ENCODE measurements at places on chromosomes 1 and 21.

GRCh38 chr1:79638382-79638781 is 631.9 kb upstream of the ADGRL4 start:
- DNase-seq = no peak

DNA sequence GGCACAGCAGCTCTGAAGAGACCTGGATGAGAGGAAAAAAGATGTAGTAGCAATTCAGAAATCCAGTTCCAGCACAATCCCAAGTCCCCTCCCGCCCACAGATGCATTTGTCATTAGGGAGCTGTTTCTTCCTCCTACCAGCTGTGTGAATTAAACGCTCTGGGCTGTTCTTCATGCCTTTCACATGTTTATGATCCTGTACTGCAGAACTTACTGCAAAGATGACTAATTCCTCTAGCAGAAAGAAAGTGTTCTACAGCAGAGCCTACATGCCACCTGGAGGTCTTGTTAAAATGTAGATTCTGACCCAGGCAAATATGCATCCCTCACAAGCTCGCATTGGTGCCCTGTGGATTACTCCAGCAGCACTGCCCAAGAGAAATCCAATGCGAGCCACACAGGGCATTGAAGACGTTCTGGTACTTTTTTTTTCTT is 6.5 kb downstream of the ENO1 start:
- no peak for DNase-seq

DNA sequence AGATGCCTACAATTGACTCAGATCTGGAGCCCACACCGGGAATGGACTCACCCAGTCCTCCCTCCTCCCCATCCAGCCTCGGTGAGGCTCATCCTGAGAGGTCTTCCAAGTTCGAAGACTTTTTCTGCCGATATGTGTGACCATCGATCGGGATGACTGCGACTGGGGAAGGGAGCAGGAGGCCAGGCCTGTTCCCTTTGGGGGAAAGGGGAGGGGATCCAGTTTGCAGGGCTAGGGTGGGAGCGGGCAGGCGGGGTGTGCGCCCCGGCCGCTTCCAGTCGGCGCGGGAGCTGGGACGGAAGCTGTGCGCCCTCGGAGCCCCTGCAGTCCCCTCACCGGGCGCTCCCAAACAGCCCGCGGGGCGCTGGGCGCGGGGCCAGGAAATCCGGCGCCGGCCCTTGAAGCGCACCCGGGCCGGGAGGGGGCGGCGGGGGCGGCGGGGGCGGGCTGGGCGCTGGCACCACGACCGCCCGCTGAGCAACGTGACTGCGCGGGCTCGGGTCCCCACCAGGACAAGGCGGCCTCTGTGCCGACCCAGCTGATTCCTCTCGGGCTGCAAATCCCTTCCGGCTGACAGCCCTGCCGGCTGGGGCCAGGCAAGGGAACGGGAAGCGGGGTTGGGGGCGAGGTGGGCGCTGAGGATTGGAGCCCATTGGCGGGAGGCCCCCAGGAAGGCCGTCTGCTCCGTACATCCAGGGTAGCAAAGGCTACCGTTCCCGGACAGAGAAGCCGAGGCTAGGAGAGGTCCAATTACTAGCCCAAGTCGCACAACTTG is 103.9 kb downstream of the EBNA1BP2 start:
- no peak for DNase-seq

DNA sequence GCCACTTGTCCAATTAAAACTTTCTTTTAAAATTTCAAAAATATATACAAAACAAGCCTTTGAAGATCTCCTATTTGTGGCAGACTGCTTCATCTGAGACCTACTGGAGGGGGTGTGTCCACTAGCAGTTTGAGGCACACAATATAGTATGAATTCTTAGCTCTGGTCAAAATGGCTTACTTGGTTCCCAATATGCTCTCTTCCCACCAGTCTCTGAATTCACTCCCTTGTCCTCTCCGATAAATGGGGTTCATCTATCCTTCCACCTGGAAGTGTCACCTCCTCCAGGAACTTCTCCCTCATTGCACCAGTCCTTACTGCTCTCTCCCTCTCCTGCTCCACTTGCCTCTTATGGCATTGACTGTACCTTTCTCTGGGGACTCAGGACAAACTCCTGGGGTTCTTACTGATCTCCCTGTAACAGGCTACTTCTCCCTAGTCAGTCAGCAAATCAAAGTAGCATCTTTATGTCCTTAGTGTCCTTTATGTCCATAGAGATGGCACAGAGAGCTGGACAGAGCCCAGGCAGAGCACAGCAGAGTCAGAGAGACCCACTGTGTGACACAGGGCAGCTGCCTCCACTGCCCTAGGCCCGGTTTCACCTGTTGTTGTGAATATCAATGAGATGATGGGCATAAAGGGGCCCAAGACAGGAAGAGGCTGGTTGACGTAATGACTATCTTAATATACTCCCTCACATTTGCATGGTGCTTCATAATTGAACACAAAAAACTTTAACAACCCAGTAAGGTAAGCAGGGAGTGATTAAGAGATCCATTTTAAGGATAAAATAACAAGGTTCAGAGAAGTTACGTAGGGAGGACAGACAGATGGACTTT is 3.6 kb downstream of the ASAP3 start:
- no peak for DNase-seq

DNA sequence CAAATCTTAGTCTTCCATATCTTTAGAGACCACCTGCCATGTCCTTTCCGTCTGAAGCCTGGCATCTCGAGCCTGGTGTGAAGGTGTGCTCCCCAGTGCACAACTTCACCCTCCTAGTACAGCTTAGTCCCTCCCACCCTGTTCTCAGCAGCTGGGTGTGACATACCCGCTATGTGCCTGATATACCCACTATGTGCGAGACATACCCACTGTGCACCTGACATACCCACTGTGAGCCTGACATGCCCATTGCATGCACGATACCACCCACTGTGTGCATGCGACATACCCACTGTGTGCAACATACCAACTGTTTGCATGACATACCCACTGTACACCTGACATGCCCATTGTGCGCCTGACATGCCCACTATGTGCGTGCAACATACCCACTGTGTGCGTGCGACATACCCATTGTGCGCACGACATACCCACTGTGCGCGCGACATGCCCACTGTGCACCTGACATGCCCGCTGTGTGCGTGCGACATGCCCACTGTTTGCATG is 3.0 kb upstream of the RRP1 start:
- no peak for DNase-seq

DNA sequence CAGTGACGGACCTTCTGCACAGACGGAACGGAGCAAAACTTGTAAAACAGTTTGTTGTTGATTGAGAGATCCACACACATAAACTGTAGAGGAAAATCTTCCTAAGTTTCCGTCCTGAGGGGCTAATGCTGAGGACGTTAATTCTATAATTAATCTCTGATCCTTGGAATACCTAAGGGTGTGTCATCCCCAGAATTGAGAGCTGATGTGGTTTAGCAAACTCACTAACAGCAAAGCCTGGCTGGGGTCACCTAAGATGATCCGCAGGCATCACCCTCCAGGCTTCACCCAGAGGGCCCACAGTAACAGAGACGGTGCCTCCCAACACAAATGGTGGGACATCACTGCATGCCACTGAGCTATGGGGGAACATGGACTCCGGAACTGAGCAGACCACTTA is 97.5 kb downstream of the SMYD2 start:
- no peak for DNase-seq

- no peak for DNase-seq
Observed at GRCh38 chr1:157948312-157949073, 45.0 kb upstream of the KIRREL1 start.

- DNase-seq = no peak
Observed at GRCh38 chr1:13929313-13929712, 229.3 kb downstream of the PRDM2 start.

GRCh38 chr1:18285538-18285924 is 177.9 kb downstream of the IGSF21 start:
- DNase-seq = no peak

- DNase-seq = no peak
Observed at GRCh38 chr1:209619696-209620486, 32.3 kb downstream of the LAMB3 start.

DNA sequence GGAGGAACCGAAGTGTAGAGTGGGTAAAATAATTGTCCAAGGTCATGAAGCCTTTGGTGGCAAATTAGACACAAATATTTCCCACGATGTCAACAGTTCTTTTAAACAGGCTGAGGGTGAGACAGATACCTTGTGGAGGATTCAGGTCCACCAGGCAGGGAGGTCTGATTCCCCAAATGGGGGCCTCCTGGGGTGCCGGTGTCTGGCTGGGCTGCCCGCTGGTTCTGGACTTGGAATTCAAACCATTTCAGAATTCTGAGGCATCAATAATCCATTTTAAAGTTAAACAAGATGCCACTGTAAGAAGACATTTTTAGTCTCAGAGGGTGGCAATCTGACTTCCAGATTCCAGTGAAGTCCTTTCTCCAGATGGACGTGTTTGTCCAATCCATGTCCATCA is 15.5 kb downstream of the KCNA10 start:
- no peak for DNase-seq

DNA sequence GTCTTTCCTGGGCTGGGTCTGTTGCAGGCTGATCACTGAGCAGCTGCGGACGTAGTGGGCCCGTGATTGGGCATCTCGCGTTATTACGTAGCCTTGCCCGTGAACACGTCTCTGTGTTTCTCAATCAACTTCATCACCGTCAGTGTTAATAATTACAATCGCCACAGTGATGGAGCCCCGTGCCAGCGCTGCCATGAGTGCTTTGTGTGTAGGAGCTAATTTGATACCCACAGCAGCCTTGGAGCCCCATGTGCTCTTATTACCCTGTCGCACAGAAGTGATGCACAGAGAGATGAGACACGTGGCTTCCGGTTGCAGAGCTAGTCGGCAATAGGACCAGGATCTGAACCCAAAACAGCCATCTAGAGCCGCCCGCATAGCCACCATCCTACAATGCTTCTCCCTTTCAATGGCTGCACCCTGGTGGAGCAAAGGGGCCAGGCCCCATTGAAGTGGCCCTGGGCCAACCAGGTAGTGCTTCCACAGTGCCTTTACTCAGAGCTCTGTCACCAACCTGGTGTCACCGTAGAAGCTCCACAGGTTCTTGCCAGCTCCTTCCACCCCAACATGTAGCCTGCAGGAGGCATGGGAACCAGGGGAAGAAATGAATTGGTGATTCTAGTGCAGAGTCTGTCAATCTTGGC is 398.5 kb upstream of the VAMP3 start:
- DNase-seq = no peak

DNA sequence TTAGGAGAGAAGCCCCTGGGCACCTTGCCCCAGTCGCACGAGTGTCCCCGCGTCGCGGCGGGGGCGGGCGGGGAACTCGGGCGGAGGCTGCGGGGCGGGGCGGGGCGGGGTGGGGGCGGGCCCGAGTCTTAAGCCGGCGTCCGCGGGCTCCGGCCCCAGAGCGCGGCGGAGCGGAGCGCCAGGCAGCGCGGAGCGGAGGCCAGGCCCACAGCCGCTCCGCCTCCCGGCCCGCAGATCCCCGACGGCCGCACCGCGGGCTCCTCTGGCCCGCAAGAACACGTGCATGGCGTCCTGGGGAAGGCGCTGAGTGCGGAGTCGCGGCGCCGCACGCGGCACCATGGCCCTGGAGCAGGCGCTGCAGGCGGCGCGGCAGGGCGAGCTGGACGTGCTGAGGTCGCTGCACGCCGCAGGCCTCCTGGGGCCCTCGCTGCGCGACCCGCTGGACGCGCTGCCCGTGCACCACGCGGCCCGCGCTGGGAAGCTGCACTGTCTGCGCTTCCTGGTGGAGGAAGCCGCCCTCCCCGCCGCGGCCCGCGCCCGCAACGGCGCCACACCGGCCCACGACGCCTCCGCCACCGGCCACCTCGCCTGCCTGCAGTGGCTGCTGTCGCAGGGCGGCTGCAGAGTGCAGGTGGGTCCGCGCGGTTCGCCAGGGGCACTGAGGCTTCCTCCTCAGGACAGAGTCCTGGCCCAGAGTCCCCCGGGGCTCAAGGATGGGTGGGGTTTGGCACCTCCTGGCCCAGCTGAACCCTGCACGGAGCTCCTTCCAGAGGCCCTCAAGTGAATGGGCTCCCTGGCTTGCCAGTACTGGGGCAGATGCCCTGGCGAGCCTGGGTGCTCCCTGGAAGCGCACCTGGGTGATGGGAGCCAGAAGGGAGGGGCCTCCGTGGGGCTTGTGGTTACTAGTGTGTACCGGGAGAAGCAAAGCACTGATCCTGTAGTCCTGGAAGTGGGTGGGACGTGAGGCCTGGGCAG is at the start of gene ESPN:
TSS of gene ESPN (plus strand) at position 158 of the 975 bp plus-strand sequence. CDS start at position 338, 180 bp downstream.
- DNase-seq = no peak

- DNase-seq = no peak
Observed at GRCh38 chr1:244874974-244875579, 10.7 kb upstream of the HNRNPU start.

GRCh38 chr1:109864047-109864822 is 46.4 kb upstream of the CSF1 start:
- no peak for DNase-seq

- no peak for DNase-seq
Observed at GRCh38 chr1:23210351-23210785, 6.9 kb downstream of the HTR1D start.

DNA sequence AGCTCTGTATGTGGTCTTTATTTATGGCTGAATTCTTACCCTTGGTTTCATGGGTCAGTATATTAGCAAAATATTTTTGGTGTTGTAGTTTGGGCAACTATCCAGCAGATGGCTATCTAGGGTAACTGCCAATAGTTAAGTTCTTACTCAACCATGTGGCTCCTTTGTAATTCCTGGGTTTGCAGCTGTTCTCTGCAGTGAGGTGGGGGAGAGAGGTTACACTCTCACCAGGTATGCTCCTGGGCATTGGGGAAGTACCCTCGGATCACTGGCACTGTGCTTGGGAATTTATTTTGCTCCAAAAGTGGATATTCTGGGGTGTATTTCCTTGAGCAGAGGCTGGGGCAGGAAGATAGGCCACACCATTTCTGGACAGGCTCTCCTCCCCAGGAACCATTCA is 436.7 kb upstream of the TMPRSS15 start:
- DNase-seq = no peak

DNA sequence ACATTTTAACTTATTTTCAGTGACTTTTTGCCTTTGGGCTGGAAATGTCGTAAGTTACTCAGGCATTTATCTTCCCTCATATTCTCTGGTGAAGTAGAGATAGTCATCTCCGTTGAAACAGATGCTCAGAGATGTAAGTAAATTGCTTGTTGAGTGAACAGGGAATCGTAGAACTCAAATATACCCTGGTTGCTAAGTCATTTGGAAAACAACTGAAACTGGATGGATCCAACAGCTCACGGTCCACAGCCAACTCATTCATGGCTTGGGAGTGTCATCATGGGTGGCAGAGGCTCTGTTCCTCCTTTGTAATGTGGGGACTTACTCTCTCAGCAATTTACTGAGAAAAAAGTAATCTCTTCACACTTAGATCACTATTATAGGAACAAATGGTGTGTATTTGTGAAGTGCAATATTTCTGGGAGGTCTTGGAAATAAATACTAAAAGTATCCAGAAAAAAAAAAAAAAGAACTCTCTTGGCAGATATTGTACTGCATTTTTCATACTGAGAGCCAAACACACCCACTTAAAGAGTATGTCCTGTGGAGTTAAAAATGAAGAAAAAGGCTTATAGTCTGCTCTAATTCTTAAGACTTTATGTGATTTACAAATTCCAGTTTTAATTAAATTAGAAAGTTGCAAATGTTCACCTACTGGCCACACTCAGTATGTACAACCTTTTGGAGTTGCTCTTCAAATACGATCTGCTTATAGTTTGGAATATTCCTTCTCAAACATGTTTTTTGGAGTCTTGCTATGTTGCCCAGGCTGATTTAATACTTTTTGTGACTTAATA is 107.4 kb downstream of the LEPR start:
- no peak for DNase-seq

Data from activated CD4-positive, alpha-beta T cell treated with anti-CD3 and anti-CD28 coated beads, Interleukin-2, amount 50 U/mL, for 4 hours (primary cell).